Ecto neural progenitor cell (in vitro differentiated cells): ENCODE measurements at places on chromosomes 3 and 15.

- DNase-seq, result peak; percentile 87
Measured at GRCh38 chr3:49469037-49469935, 781 bp upstream of the DAG1 start.

GRCh38 chr15:68566377-68566954 is 12.3 kb upstream of the CORO2B start:
- DNase-seq, result no peak

DNA sequence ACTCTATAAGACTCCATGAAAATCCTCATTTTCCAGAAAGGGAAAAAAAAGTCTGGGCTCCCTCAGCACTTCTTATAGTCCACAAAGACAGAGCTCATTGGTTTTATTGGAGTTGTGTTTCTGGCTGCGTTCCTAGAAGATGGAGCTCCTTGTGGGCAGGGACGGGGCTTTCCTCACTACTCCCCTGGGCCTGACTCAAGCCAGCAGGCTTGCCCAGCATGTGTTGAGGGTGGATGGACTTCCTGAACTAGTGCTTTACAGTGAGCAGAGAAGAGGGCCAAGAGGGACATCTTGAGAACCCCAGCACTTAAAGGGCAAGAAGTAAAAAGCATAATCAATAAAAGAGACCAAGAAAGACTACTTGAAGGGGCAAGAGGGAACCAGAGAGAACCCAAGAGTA is 43.2 kb upstream of the EPHB1 start:
- no peak for DNase-seq

GRCh38 chr15:80523746-80524145 is 119.6 kb downstream of the ARNT2 start:
- no peak for DNase-seq

DNA sequence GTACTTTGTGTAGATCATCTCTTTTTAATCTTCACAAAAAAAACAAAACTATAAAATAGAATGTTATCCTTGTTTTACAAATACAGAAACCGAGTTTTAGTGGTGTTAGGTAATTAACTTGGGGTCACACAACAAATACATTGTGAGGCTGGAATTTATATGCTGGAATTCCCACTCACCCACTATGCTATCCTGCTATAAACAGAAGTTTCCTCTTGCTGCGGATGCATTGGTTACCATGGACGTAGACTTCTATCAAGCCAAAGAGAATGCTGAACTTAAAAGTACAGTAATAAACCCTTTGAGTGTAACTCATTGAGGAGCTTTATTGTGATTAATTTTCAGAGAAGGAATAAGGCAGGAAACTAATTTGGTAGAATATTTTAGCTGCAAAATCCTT is 9.2 kb downstream of the SNAP23 start:
- DNase-seq, result no peak

GRCh38 chr3:64340641-64341101 is 115.4 kb upstream of the PRICKLE2 start:
- no peak for DNase-seq

GRCh38 chr3:14199641-14200040 is 21.0 kb downstream of the LSM3 start:
- no peak for DNase-seq

DNA sequence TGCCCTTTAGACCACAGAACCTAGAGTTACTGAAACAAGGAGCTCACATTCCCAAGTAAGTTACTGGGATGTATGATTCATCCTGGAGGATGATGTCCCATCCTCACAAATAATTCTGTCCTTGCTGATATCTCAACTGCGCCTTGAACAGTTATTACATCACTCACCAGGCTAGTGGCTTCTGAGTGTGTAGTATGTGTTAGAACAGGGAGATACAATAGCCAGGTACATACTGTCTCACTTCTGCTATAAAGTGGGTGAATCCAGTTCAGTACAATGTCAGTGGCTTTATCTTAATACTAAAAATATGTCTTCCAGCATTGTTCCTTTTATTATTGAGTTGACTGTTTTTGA is 483.2 kb upstream of the FRG2C start:
- DNase-seq, result no peak

- no peak for DNase-seq
Measured at GRCh38 chr3:147343926-147344325, 62.4 kb downstream of the ZIC4 start.

- DNase-seq, result no peak
Measured at GRCh38 chr3:312160-312733, 115.7 kb downstream of the CHL1 start.

DNA sequence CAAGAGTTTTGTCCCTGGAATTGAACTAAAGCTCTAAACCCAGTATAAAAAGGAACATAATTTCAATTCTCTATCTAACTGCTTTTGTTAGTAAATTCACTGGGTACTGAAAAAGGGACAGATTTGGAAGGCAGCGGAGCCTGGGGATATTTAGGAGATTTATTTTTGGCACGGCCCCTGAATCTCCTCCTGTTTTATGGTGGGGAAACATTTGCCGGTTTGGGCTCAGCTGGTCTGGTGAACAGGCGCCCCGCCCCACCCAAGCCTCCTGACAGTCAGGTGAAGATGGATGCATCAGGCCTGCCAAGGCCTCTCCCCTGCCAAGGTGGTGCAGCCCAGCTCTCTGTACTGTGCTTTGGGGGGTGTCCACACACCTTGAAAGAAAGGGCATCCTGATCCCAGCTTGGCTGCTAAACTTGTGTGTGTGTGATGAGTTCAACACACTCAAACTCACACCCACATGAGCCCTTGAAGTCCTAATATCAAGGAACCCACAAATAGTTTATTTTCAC is 46.3 kb downstream of the EBLN2 start:
- no peak for DNase-seq

GRCh38 chr3:108406063-108406660 is 104.2 kb downstream of the MYH15 start:
- no peak for DNase-seq

DNA sequence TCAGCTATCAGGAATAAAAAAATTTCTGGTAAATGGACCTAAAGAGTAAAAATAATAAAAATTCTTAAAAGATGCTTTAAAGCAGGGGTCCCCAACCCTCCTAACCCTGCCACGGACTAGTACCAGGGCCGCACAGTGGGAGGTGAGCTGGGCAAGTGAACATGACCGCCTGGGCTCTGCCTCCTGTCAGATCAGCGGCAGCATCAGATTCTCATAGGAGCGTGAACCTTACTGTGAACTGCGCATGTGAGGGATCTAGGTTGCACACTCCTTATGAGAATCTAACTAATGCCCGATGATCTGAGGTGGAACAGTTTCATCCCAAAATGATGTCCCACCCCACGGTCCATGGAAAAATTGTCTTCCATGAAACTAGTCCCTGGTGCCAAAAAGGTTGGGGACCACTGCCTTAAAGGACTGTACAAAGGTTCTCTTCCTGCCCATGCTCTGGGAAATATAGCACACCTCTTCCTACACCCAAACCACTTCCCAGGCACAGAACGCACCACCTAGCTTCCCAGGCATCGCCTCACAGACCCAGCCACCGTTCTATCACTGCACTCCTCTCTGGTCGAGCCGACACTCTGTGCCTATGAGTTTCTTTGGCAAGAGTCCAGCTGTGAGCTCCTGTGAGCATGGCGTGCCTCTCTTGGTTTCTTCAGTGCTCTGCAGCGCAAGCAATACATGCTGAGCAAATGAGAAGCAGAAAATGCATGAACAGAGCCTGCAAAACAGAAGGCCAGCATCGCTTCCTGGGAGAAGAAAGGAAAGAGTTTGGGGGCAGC is 104.9 kb downstream of the OCA2 start:
- DNase-seq, result no peak

- no peak for DNase-seq
Measured at GRCh38 chr15:100940767-100941379, 21.7 kb downstream of the LRRK1 start.

GRCh38 chr3:74009961-74010844 is 385.5 kb upstream of the PDZRN3 start:
- no peak for DNase-seq

GRCh38 chr15:52236013-52236412 is 44.8 kb upstream of the GNB5 start:
- DNase-seq, result no peak

DNA sequence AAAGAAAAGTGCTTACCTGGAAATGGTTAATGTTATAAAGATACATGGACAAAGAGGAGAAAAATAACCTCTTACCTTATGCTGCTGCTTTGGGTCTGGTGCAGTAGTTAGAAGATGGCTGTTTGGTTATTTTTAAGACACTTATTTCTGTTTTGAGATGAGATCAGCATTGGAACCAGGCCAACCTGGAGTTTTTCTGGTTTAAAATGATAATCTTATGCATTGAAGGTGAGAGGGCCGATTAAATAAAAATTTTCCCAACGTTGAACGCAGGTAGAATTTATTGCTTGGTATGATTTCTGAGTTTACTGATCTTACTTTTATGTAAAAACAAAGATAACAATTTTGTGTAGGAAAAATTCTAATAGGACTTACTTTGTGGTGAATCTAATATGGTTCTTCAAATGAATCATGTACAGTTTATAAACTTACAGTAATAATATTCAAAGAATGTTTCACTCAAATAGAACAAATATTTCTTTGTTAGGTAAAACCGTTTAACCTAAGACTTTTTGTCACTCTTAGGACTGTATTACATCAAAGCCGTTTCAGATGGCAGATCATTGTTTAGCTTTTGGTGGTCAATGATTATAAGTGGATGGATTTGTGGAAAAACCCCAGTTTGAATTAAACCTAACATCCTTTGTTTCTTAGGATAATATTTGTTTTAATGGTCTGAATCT is 14.9 kb downstream of the UBE2E2 start:
- DNase-seq, result no peak

GRCh38 chr3:8640223-8640622 is 4.4 kb downstream of the SSUH2 start:
- DNase-seq, result no peak

- DNase-seq, result no peak
Measured at GRCh38 chr3:161042023-161042501, 63.1 kb downstream of the B3GALNT1 start.

- DNase-seq, result peak; percentile 53
Measured at GRCh38 chr3:64319391-64319790, 94.1 kb upstream of the PRICKLE2 start.

DNA sequence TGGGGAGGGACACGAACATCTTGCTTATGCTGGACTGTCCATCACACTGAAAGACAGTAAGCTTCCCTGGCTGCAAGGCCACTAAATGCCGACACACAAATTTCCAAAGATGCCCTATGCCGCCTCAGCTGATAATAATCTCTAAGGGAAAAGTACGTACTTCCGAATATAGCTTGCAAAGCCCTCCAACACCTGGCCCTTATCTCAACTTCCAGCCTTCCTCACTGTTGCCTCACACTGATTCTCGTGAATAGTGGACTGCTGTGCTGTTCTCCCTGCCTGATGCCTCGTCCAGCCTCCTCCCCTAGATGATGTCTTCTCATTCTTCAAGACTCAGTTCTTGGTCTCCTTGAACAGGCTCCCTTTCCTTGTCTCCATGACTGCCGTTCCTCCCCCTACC is 72.3 kb downstream of the CD47 start:
- DNase-seq, result no peak
